Activated T-helper 1 cell treated with anti-CD3 and anti-CD28 coated beads, Interleukin-12 subunit alpha, Interleukin-12 subunit beta, Interleukin-2, Interleukin-4 antibody, amounts not matched to agents 30 ng/mL and 10 ng/mL and 1 ng/mL, durations not matched to agents 14 hours and 24 hours and 36 hours (primary cell): ENCODE measurements at places on chromosomes 7 and 10.

GRCh38 chr10:30869566-30869965 is 162.1 kb downstream of the ZNF438 start:
- DNase-seq: no peak

GRCh38 chr7:154672659-154673415 is 330.1 kb downstream of the PAXIP1 start:
- no peak for DNase-seq

GRCh38 chr10:104092749-104093148 is 7.1 kb upstream of the COL17A1 start:
- no peak for DNase-seq

GRCh38 chr7:417625-417889 is 102.1 kb downstream of the PDGFA start:
- DNase-seq: no peak

DNA sequence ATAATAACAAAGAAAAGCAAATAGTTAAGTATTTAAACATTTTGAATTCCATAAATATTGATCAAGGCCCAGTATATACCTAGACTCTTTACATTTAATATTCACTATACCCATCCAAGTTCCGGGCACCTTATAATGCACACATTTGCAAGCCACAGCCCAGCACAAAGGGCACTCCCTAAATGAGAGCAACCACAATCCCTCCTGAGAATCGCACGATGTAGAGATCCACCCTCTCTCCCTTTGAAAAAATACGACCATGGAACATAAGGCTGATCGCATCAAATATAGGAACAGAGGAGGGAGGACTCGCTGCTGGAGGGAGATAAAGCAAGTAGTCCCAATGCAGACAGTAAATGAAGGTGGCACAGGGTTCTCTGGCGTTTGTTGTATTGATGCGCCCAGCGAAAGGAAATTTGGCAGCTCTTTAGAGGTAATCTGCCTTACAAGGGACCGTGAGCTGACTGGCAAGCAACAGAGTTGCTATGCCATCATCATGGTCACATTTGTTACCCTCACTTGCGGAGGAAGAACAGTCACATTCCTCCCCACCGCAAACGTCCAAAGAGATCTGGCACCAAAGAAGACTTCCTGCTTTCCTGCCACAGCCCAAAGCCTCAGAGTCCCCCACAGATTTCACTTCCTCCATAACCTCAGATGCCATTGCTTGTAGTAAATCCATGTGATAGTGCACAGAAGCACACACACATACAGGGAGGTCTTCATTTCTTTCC is 16.1 kb upstream of the TAS2R40 start:
- DNase-seq: no peak
